ENCODE measurements at places on chromosomes 12 and 14. TPM values are rescaled to one million over a fixed set of nuclear protein-coding genes. Genes with fewer than 3 reads are reported as not detected.

Gene PDE3A
- total RNA-seq = 27.8 TPM

DNA sequence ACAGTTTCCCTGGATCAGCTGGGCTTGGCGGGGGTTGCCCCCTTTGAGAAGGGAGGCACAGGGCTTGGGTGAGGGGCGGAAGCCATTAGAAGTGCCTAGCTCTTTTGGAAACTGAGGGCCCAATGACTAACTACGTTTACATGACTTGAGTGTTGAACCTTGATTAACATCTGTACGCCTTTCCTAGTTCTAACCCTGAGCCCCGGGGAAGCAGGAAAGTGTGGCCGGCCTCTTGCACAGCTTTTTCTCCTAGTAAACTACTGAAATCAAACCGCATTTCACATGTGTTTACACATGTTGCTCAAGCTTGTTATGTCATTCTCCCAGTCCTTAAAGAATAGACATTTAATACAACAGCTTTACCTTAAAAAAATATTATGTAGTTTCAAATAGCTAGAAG is 1356.4 kb upstream of the TMEM132C start:
- no peak for DNase-seq

GRCh38 chr12:89943463-89943862 is 234.8 kb upstream of the ATP2B1 start:
- DNase-seq = no peak

Gene TMEM30B
- total RNA-seq = 1.2 TPM

Gene SPIC
- not detected for total RNA-seq

- DNase-seq = no peak
Measured at GRCh38 chr14:64059454-64060198, 206.8 kb downstream of the SYNE2 start.

GRCh38 chr14:74697543-74697942 is 15.3 kb downstream of the AREL1 start:
- DNase-seq = no peak

Gene GTF2H3
- 29.5 TPM for total RNA-seq

Gene LRFN5
- total RNA-seq = 0.16 TPM

Gene RD3L
- not detected for total RNA-seq

GRCh38 chr14:103549361-103550311 is 12.8 kb downstream of the BAG5 start:
- DNase-seq = no peak

GRCh38 chr14:100566586-100566985 is 20.6 kb downstream of the BEGAIN start:
- no peak for DNase-seq

DNA sequence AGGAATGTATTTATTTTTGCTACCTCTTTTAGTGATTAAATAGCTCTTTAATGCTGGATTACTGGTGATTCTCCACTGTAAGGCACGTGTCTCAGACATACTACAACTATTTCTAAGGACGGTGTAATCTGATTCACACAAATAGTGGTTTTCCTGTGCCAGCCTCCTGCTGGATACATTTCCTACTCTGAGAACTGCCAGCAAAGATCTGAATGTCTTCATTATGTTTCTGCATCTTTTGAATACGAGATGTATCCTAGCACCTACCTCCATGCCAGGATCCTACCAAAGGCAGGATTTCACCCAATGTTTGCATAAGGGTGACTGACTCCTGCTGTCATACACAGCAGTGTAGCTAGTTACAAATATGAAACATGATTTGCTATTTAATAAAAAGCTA is 120.6 kb downstream of the PRICKLE1 start:
- no peak for DNase-seq

DNA sequence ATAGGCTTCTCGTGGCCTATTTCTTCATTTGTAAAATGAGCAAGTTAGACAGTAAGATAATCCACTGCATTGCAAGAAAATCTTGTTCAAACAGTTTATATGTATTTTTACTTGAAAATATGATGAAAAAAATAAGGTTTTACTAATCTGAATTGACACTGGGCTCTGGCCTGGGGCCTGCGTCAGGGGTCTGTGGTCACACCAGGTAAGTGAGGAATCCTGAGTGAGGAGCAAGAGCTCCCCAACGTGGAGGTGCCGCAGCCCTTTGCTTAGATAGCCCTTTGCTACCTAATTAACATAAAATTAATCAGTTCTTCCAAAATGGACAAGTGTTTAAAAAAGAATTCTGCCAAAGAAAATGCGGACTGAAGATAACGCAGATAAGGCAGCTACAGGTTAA is 39.1 kb upstream of the STAB2 start:
- no peak for DNase-seq

DNA sequence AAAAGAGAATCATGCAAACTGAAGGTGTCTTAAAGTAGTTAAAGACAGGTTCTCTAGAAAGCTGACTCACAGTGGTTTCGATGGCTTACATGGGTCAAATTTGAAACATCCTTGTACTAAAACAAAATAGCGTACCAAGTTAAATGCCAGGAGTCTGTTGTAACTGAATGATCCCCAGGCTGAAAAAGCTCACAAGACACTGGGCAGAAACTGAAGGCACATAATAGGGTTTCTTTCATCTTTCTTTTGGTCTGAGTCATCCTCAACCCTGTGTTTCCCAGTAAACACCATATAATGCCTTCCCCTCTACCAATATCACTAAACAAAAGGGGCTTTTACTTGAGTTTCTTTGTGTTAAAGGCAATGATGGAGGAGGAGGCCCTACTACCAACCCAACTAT is 12.8 kb downstream of the ZFYVE1 start:
- DNase-seq = no peak

Gene KRT71
- total RNA-seq = not detected

Gene SLC5A8
- not detected for total RNA-seq

- DNase-seq = peak; percentile 96
Measured at GRCh38 chr14:95515080-95515489, 1.4 kb downstream of the SYNE3 start.

Gene MANSC4
- total RNA-seq = not detected

DNA sequence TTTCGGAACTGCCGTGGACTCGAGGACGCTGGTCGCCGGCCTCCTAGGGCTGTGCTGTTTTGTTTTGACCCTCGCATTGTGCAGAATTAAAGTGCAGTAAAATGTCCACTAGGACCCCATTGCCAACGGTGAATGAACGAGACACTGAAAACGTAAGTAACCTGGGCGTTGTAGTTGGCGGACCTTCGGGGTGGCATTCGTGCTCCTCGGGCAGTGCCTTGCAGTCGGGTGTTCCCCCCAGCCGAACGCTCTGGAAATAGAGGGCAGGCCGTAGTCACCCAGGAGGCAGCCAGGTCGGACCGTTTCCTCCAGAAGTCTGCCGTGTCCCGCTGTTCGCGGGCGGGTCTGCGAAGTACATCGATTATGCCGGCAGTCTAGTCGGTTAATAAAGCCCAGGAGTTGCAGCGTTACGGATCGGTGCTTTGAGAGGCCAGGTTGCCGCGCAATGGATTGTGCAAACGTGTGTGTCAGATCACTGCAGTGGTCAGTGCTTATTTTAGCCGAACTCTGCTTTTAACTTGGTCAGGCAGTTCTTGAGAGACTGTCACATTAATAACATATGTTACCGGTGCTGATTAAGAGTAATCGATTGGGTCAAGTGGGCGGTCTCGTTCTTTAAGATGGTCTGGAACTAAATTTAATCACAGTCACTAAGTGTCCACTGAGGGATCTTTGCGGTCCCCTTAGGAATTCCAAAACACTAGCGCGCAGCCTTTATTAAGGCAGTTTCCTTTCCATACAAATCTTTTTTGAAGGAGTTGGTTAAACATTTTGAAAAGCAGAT is 906 bp downstream of the MARK3 start:
- no peak for DNase-seq

- no peak for DNase-seq
Measured at GRCh38 chr12:94710933-94711332, 60.6 kb upstream of the TMCC3 start.

Gene ALKBH2
- 17.4 TPM for total RNA-seq

Gene SEL1L
- total RNA-seq = 146 TPM

Gene SMIM41
- not detected for total RNA-seq

DNA sequence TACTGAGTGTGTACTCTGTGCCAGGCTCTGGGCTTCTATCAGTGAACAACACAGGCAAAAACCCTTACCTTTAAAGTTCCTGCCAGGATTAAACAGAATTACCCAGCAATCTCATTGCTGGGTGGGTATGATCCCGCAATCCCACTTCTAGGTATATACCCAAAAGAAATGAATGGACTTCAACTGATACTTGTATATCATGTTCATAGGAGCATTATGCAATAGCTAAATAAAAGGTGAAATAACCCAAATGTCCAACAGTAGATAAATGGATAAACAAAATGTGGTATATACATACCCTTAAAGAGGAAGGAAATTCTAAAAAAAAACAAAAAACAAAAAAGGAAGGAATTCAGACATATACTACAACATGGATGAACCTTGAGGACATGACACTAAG is 14.7 kb downstream of the DAZAP2 start:
- no peak for DNase-seq

Gene SAMD15
- 1.9 TPM for total RNA-seq

DNA sequence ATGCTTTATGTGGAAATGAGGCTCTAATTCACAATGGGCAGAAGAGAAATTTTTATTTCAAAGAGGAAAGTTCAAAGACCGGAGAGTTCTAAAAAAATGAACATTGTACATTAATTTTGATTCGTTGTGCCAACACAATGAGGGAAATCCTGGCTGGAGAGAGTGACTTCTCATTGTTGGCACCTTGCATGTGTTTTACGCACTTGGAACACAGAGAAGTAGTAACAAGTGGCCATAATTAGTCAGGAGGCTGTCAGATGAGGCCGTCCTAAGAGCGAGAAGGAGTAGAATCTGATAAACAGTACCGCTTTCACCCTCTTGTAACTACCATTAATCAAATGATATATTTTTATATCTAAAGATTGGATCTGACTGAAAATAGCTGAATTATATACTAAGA is 6.9 kb downstream of the LMO3 start:
- no peak for DNase-seq

- DNase-seq = no peak
Measured at GRCh38 chr12:3342051-3342450, 149.0 kb upstream of the PRMT8 start.

DNA sequence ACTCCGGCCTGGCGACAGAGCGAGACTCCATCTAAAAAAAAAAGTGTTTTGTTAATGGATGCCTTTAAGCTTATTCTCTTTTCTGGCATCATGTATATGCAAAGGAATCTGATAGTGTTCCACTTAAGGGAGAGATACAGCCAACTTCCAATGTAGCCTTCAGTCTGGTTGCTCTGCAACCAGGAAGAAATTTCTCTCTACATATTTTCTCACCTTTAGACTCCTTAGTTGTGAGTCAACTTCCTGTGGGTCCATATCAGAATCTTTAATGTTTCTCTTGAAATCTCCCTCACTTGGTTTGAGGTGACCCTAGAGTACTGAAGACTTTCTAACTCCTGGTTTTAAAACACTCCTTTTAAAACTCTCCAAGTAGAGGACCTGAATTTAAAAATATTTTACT is 340.4 kb downstream of the SLC6A15 start:
- DNase-seq = no peak

DNA sequence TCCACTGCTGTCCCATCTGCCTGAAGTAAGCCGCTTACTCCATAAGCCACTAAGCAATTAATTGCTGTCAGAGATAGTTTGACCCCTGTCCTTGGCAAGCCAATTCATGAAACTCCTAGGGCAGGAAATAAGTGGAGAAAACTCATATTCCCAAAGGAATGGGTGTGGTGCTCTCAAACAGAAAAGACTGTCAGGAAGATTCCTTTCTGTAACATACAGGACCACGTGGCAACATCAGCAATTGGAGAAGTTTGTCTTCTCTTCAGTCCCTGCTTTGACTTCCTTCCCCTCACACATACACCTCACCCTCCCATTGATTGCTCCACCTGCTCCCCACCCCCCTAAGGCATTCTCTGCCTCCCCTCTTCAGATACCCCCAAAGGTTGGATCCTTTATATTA is 36.2 kb upstream of the MDM1 start:
- no peak for DNase-seq

DNA sequence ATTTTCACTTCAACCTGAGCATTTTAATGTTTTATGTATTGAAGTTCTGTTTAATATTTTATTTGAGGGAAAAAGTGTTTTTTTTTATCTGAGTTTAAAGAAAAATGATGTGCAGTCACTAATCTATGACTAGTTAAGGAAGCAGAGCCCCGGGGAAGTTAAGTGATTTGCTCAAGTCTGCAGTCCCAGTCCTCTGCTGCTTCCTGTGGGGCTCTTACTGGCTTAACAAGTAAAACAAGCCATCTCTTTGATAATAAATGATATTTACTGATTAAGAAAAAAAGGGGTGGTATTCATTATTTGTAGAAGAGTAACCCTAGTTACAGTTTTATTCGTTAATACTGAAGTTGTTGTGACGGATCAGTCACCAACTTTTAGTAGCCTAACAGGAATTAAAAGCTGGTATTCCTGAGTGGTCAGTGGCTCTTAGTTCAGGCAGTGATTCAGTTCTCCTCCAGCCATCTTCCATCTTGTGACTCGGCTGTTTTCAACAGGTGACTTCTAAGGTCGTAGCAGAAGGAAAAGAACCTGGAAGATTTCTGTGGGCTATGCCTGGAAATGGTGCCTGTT is 21.7 kb downstream of the BICDL1 start:
- DNase-seq = no peak

Gene ADAMTS20
- total RNA-seq = not detected

Gene GZMB
- total RNA-seq = not detected

DNA sequence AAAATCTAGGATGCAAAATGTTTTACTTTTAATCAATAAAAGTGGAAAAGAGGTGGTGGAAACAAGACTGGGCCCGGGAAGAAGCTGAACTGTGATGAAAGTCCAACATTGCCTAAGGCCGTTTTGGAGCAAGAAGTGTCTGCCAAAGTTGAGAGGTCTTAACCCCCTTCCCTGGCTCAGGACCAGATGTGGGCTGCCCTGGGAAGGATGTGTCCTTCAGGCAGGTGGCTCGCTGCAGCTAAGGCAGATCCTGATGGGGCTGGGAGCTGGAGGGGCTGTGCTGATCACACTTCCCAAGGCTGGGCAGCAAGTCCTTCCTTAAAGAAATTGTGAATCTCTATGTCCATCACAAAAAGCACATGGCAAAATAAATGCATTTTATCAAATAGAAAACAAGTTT is 581.6 kb downstream of the GALC start:
- DNase-seq = no peak

- DNase-seq = no peak
Measured at GRCh38 chr12:101923045-101923718, 45.8 kb downstream of the DRAM1 start.

Gene CD163
- not detected for total RNA-seq

GRCh38 chr12:85322715-85323114 is 42.7 kb downstream of the ALX1 start:
- DNase-seq = no peak

Gene TMEM253
- 1.2 TPM for total RNA-seq

- no peak for DNase-seq
Measured at GRCh38 chr12:120713861-120714482, 3.7 kb downstream of the UNC119B start.

Gene LALBA
- not detected for total RNA-seq
